Progenitor cell of endocrine pancreas (in vitro differentiated cells): ENCODE measurements at places on chromosomes 5 and 9. TPM values are rescaled to one million over a fixed set of nuclear protein-coding genes. Genes with fewer than 3 reads are reported as not detected.

The S1PR3 gene
- total RNA-seq = 1.6 and 1.7 TPM in 2 replicates

The TESK1 gene
- 62.3 and 63.2 TPM in 2 replicates for total RNA-seq

The SPATA31D4 gene
- not detected in 2 replicates for total RNA-seq

DNA sequence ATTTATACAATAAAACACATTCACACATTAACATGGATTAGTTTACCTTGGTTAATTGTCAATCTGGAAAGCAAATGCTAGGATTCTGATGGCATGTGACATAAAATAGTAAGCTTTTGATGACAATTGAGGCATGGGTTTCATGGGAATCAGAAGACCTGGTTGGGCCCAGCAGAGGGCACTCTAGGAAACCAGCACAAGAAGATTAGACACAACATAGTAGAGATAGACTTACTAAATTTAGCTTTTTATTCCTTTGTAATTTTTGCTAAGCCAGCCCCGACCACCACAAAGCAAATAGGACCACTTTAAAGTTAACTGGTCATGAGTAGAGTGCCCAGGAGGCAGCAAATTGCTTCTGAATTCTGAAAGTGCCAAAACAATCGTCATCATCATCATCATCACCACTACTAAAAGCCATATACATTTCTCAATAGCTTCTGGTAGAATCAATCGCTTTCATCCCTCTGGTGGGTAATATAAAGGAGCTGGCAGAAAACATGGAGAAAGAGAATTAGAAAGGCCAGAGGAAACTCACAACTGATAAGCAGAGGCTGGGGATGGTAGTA, 163.2 kb downstream of the ARRDC3 start:
- H3K4me1 ChIP-seq = peaks cover 2% of the 10 kb centered on the region
- DNase-seq = no peak
- no peak overlapping the region for H3K4me3 ChIP-seq
- H3K27me3 ChIP-seq = no peaks in the 10 kb centered on the region
- H3K36me3 ChIP-seq = no peaks in the 10 kb centered on the region
- H3K27ac ChIP-seq = peak overlapping the region; percentile 62

DNA sequence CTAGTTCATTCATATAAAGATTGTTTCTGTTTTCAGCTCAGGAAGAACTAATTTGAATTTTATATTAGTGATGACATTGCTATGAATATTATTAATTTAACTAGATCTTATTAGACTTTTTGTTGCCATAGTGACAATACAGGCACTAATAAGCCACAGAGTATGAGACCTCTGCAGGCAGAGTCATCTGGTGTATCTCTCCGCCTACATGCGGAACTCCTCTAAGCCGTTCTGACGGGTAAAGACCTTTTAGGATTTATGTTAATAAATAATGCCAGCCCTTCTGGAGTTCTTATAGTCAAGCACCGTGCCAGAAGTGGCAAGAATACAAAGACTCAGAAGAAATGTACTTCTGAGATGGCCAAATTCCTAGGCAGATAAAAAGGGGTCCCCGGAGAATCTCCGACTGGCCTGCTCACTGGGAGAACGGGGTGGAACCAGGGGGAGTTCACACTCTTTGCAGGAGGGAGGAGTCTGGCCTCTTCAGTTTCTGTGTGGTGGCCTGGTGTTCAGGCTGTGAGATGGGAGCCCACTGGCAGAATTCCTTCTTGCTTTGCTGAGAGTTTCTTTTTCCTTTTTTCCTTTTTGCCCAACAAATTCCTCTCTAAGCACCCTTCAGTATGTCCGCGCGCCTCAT, 85.1 kb upstream of the IL12B start:
- H3K4me1 ChIP-seq = peaks cover 5% of the 10 kb centered on the region
- peaks cover 13% of the 10 kb centered on the region for H3K27me3 ChIP-seq
- H3K4me3 ChIP-seq = no peak overlapping the region
- H3K27ac ChIP-seq = no peak overlapping the region

GRCh38 chr5:9339206-9339818, 206.6 kb downstream of the SEMA5A start:
- no peak for DNase-seq
- no peaks in the 10 kb centered on the region for H3K36me3 ChIP-seq
- H3K27ac ChIP-seq = no peak overlapping the region
- peaks cover 9% of the 10 kb centered on the region for H3K27me3 ChIP-seq

- DNase-seq = no peak
- H3K36me3 ChIP-seq = no peaks in the 10 kb centered on the region
- H3K27me3 ChIP-seq = peaks cover 3% of the 10 kb centered on the region
- H3K4me1 ChIP-seq = no peaks in the 10 kb centered on the region
Measured at GRCh38 chr5:143760131-143760505, 51.8 kb upstream of the HMHB1 start.

DNA sequence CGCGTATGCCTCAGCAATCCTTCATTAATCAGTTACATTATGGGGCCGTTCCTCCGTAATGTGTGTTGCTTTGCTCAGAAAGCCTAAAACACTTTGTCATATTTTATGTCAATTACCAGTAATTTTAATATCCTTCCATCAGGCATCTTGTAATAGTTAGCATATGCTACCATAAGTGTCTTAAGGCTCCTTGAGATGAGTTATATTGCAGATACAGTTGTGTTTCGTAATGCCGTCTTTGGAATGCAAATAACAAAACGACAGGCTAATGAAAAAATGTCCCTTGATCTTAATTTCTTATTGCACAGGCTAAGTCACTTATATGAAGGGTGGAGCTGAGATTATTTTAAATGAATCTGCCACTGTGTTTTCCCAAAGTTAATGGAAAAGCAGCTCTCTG, 50.5 kb downstream of the TBCA start:
- H3K27ac ChIP-seq = no peak overlapping the region
- no peaks in the 10 kb centered on the region for H3K27me3 ChIP-seq
- no peak for DNase-seq
- no peak overlapping the region for H3K4me3 ChIP-seq
- H3K36me3 ChIP-seq = peaks cover 1% of the 10 kb centered on the region

DNA sequence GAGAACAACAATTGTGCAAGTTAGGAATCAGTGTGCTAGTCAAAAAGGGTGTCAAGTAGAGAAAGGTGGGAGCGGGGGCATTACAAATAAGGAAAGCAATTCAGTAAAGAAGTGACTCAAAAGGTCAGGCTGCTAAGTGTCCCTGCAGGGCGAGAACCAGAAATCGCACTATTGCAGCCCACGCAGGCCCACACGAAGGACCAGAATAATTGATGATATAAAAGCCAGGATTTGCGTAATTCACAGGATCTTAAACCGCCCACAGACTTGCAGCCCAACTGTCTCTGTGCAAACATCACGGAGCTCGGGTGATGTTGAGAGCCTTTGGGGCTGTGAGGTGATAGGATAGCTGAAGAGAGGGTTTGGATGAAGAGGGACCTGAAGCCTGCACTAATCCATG, 349.0 kb downstream of the BRINP1 start:
- no peaks in the 10 kb centered on the region for H3K36me3 ChIP-seq
- no peak overlapping the region for H3K4me3 ChIP-seq

DNA sequence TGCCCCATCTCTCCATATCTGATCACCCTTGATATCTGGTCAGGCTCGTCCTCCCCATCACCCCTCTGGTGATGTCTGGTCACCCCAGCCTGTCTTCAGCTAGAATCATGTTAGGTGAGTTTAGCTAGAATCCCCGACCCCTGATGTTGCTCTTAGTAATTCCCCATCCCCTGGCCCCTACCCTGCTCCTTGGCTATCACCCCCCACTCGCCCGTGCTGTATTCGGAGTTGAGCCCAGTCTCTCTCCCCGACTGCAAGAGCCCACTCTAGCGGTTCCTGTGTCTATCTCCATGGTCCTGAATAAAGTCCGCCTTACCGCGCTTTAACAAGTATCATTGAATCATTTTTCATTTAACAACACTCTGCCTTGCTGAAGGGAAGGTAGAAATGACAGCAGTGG, 33.7 kb downstream of the ADAMTS2 start:
- H3K27me3 ChIP-seq = peaks cover 13% of the 10 kb centered on the region
- peaks cover 1% of the 10 kb centered on the region for H3K36me3 ChIP-seq
- no peak for DNase-seq
- H3K4me1 ChIP-seq = no peaks in the 10 kb centered on the region
- H3K4me3 ChIP-seq = no peak overlapping the region
